ENCODE measurements at places on chromosomes 7 and 10.

DNA sequence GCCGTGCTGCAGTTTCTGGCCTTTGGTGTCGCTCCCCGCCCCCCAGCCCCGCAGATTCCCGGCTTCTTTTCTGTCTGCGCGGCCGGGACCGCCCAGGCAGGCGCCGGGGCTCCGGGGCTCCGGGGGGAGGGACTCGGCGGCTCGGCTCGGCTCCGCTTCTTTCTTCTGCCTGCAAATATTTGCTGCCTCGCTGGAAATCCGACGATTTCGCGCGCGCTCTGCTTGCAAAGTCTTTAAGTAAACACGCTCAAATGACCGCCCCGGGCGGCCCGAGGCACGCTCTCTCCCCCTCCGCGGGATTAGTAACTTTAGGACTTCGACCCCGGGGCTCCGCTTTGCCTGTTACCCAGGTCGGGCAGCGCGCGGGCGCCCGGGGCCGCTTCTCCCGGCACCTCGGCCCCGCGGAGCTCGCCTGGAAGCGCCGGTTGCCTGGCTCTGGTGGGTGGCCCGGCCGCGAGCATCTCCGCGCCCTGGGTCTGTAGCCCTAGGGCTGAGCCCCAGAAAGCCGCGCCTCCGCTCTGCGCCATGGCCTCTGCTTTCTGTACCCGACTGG lies 3.9 kb upstream of the GATA3 start:
- no peak for DNase-seq

DNA sequence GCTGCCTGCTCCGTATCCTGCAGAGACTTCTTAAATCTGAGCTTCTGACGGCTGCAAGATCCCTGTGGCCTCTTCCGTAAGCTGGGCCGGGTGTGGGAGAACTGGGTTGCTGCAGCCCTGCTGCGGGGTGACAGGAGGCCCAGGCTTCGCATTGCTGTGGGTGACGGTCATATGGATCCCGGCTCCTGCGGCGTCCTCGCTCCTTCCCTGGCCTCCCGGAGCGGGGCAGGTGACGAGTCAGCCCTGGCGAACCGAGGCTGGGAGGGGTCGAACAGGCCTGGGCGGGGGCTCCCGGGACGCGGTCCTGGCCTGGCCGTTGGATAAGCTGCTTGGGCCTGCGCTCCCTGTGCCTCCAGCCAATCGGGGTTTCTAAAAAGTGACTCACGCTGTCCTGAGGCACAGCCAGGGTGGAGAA lies 7.8 kb upstream of the UBE2D1 start:
- no peak for DNase-seq

- DNase-seq, result no peak
These were observed 190.2 kb downstream of the SORCS3 start for GRCh38 chr10:104831272-104831671.

DNA sequence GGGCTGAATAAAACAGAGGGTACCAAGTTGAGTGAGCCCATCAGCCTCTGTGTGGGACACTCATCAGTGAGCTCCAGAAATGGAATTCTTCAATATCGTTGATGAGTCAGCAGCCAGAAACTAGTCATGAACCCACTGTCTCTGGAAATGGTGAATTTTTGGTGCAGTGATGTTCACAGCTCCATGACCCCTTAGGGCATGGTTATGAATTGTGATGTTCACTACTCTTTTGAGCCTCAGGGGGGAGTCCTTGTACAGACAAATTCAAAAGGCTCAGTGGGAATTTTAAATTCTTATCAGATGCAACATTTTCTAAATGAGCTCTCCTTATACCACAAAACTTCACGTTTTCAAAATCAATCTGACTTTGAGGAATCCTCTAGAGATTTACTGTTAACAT lies 335.7 kb downstream of the PHTF2 start:
- peak; percentile 23 for DNase-seq

GRCh38 chr7:142957723-142958122 lies 4.4 kb downstream of the KEL start:
- DNase-seq, result no peak

DNA sequence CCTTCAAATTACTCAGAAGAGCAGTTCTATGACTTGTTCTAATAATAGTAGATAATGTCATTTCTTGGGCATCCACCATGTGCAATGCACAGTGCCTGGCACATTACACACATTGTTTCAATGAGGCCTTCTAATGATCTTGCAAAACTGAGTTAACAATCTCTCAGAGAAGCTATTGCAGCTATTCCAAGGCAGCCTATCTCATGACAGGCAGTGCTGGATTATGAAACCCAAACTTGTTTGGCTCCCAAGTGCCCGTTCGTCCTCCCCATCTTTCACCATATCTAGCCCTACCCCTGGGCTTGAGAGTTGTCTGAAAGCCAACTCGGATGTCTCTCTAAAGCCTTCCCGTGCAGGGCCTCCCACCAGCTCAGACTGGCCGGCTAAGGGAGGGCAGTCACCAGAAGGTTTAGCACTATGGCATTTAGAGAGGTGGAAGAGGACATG lies 405.1 kb downstream of the PLXNA4 start:
- no peak for DNase-seq

DNA sequence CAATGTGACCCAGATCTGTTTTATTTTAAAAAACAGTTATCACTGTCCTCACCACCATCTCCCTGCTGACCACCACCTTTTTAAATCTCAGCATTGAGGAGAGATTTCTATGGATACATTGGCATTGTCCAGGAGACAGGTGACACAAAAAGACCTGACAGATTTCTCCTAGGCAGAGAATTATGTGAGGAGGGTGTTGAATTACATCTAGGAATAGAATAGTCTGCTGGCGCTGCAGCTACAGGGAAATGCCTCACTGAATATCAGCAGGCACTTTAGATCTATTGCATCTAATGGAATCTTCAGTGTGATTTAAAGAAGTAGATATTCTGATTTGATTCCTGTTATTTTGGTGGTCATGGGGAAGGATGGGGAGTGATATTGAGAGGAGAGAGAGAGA lies 593.5 kb downstream of the NRG3 start:
- no peak for DNase-seq

DNA sequence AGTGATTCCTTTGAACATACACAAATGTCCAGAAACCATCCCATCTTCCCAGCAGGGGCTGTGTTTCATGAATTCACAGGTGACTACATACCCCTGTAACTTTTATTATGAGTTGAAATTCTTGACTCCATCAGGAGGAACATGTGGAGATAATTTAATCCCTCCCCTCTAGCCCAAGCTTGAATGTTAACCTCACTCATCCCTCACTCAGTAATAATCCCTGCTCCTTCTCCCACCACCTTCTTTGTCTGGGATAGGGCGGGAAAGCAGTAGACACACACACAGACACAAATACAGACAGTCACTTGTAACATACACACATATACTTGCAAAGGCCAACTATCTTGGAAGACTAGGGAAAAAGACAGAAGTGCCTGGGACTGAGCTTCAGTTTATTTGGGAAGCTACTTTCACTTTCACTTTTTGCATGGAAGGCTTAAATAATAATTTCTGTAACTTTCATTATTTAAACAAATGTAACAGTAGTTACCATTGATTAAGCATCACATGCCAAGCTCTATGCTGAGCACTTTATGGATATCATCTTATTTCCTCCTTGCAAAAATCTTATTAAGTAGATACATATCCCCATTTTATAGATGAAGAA lies 7.3 kb downstream of the AASS start:
- no peak for DNase-seq

- DNase-seq, result no peak
These were observed 226.5 kb upstream of the STEAP1 start for GRCh38 chr7:89927762-89928161.

DNA sequence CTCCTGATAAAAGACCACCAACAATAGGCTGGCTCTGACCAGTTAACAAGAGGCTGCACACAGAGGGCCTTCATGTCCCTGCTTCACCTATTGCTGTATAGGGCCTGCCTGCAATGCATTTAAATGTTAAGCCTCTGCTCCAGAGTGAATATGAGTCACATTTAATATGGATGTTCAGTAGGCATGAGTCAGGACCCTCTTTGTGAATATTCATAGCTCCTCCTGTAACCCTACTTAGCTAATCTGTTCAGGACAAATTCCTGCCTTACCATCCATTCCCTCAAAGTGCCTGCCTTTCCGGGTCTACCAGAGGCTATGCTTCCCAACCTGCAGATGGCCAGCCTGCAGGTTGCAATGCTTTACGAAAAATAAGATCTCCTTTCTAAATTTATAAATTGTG lies 32.5 kb downstream of the ARHGAP22 start:
- no peak for DNase-seq

DNA sequence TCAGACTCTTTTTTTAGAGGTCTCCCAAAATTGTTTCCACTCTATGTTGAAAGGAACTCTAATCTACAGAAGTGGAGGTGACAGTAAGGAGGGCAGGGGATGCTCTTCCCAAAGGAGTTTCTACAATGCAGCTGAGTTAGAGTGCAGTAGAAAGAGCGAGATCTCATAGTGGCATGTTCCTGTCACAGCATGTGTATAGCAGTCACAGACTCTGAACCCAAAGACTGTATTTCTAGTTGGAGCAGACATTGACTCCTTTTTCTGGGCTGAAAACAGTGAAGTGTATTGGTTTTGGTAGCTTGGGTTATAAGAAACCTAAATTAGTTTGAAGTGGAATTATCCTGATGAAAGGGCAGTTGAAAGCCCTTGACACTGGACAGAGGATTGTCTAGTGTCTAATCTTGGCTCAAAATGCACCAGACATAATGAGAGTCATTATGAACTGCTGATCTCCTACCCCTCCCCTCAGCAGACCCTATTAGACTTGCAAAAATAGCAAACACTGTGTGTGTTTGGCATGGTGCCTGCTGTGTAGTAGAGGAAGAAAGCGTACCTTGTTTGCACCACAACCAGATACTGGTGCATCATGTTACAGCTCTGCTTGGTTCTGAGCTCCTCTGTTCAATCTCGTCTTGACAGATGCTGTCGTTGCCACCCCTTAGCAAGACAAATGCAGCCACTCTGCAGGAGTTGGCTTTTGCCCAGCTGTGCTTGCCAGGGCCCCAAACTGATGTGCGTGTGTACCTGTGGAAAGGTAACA lies 336.0 kb downstream of the AUTS2 start:
- no peak for DNase-seq

DNA sequence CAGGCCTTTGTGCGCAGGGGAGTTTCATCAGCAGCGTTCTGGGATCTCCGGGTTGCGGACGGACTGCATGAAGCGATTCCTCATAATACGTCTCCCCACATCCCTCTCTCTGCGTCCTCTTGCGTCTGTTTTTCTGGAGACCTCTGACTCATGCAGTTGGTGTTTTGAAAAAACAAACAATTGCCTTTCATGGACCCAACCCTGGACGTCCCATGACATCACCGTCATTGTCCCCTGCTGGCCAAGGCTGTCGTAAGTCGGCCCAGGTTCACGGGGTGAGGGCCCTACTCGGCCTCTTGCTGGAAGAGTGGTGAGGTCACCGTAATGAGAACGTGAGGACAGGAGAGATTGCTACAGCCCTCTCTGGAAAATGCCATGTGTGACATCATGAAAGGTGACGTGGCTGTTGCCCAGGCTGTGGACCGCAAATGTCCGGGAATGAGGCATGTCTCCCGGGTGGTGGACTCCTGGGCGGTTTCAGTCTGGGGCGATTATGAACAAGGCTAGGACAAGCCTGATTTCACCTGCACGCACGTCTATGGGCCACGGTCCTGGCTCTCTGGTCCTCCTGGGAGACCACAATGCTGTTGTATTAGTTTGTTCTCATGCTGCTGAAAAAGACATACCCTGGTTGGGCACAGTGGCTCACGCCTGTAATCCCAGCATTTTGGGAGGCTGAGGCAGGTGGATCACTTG lies 9.8 kb upstream of the MAFK start:
- no peak for DNase-seq

DNA sequence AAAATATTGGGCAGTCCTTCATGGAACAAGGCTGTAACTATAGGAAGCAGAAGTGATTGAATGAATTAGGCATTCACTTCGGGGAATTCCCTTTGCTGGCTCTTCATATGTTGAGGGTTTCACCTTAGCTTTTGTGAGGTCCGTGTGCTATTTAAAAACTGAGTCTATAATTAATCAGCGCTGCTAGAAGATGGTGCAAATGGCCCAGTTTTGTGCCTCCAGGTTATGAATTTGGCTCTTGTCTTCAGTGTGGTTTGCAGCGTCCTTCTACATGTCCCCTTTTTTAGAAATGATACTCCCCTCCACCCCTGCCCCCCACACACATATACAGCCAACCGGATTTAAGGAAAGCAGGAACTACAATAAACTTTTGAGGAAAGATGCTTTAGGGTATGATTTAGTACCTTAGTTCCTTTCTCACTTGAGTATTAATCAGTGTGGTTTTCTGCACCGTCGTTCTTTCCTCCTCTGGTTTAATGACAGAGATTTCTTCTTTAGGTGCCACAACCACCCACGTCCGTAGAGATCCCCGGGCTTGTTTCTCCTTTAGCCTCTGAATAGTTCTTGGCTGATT lies 110.6 kb upstream of the SAMD8 start:
- no peak for DNase-seq

DNA sequence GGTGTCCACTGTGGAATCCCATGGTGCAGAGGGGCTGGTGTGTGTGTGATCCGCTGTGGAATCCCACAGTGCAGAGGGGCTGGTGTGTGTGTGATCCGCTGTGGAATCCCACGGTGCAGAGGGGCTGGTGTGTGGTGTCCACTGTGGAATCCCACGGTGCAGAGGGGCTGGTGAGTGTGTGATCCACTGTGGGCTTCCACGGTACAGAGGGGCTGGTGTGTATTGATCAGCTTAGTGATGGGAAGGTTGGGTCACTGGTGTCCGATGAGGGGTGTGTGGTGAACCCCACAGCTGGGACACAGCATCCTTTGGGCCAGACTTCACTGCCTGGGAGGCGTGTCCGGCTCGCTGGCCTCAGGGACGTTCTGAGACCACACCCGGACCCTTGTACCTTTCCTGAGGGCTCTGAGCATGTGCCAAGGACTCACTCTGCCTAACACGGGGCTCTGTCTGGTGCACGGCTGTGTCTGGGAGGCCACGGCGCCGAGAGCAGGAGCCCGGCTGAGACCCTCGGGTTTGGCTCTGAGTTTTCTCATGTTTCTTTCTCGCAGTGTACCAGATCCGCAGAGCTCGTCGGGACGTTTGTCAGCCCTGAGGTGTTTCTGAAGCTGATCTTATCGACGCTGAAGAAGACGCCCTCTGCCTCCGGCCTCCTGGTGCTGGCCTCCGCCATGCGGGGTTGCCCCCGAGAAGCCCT lies 29.3 kb upstream of the PRKAR1B start:
- DNase-seq, result no peak

DNA sequence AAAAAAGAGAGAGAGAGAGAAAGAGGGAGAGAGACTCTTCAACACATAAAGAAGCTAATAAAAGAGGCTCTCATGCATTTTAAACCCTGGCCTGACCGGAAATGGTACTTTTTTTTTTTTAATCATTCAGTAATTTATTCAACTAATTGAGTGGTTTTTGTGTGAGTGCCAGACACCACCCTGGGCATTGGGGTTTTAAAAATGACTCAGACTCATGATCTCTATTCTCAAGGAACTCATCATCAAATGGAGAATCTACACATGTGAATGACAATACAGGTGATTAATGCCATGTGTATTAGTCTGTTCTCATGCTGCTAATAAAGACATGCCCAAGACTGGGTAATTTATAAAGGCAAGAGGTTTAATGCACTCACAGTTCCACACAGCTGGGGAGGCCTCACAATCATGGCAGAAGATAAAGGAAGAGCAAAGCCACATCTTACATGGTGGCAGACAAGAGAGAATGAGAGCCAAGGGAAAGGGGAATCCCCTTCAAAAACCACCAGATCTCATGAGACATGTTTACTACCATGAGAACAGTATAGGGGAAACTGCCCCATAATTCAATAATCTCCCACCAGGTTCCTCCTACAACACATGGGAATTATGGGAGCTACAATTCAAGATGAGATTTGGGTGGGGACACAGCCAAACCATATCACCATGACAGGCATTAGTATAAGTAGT lies 158.5 kb upstream of the AUTS2 start:
- no peak for DNase-seq

GRCh38 chr10:88194961-88195367 lies 331.5 kb downstream of the PTEN start:
- DNase-seq, result no peak

Data from NT2/D1 (cell line).